ENCODE measurements at places on chromosomes 11 and 22. TPM values are rescaled to one million over a fixed set of nuclear protein-coding genes. Genes with fewer than 3 reads are reported as not detected.

DNA sequence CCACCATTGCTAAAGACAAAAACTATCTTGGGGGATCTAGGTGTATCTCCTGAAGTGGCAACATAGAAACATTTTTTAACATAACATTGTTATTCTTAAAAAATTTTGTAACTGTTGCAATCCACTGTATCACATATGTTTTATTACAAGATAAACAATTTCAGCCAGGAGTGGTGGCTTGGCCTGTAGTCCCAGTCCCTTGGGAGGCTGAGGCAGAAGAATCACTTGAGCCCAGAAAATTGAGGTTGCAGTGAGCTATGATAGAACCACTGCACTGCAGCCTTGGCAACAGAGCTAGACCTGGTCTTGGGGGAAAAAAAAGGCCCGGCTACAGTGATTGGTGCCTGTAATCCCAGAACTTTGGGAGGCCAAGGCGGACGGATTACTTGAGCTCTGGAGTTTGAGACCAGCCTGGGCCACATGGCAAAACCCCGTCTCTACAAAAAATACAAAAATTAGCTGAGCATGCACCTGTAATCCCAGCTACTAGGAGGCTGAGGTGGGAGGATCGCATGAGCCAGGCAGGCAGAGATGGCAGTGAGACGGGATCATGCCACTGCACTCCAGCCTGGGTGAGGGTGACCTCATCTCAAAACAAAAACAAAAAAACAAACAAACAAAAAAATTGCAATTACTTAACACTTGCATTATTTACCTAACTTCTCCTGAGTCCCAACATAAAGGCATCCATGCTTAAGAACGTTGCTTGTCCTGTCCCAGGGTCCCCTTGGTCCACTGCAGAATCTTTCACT is 1.5 kb upstream of the DEPDC5 start:
- peak; percentile 16 for DNase-seq

SCGB2A2 gene
- not detected for total RNA-seq

DNA sequence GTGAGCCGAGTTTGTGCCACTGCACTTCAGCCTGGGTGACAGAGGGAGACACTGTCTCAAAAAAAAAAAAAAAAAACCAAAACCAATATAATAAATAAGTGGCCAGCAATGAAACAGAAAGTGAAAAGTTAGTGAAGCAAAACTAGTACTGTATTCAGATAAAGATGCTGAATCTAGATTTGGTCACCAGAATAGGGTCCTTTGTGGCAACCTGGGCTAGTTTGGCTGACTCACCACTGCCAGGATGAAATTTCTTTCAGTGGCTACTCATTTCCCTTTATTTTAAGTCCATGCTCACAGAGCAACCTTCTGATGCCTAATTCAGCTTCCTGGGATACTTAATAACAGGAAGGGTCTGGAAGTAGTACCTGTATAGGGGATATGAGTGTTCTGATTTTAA is 26.0 kb downstream of the LIMK2 start:
- DNase-seq: no peak

DNA sequence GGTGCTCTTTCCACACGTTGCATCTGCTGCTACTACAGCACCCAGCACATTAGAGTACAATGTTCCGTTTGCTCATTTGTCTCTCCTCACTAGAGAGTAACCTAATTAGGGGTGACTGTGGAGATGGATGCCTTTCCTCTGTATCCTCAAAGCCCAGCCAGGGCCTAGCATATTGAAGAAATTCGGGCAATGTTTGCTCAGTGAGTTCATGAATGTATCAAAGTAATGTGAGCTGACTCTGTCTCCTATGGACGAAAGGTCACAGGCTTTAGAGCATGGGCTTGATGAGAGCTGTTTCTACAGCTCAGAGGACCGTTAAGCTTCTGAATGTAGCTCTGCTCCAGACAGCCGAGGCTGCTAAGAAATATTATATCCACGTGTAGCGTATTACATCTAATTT is 67.5 kb downstream of the C11orf58 start:
- DNase-seq: no peak

PDE3B gene
- total RNA-seq: 70.7 TPM

DNA sequence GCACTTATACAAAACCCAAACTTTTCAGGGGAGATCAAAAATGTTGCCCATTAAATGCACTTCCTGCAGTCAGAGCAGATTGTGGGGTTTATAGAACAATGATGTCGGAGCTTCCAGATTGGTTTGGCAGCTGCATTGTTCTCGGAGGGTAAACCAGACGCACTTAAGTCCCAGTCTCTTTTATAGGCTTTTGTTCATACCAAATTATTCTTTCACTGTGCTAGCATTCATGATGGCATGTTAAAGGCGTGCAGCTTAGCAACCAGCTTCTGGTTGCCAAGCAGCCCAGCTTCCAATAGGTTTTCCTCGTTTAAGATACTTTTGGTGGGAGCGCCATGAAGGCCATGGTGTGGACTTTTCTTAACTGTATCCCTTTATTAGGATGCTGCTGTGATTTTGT is 40.9 kb downstream of the ZC3H12C start:
- DNase-seq: no peak

CCDC188 gene
- not detected for total RNA-seq

MS4A3 gene
- not detected for total RNA-seq

- DNase-seq: no peak
Observed at GRCh38 chr11:16883174-16883573, 131.0 kb downstream of the PLEKHA7 start.

DNA sequence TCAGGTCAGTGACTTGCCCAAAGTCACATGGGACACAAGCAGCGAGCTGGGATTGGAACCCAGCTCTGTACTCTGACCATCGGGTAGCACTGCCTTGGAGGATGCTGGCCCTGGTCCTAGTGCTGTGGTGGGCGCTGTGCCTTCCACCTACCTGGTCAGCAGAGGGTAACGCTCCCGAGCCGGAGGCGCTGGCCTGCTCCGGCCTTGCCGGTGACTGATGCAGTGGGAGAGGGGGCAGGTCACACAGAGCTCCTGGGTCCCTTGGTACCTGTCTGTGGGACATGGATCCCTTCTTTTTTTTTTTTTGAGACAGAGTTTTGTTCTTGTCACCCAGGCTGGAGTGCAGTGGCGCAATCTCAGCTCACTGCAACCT is 43.0 kb downstream of the CACNA1I start:
- no peak for DNase-seq

BACE1 gene
- not detected for total RNA-seq

GRCh38 chr22:42947211-42947990 is 67.5 kb downstream of the PACSIN2 start:
- no peak for DNase-seq

MMP7 gene
- total RNA-seq: not detected

KCNJ5 gene
- not detected for total RNA-seq

DNA sequence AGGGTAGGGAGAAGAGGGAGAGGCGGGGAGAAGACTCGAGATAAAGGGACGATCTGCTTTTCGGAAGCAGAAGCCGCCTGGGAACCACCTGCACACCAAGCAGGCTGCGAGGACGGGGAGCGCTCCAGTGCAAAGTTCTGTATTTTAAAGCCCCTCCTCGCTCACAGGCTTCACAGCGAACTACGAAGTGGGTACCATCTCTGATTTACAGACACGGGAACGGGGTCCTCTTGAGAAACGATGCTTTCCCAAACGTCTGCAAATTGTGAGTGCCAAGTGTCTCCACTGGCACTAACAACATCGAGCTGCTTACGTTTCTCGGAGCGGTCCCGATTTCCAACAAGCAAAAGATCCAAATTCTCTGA is 700 bp upstream of the STX3 start:
- DNase-seq: no peak

GRCh38 chr11:44964526-44965209 is 14.0 kb upstream of the TP53I11 start:
- no peak for DNase-seq

ESAM gene
- 1.8 TPM for total RNA-seq

- DNase-seq: peak; percentile 66
Observed at GRCh38 chr11:123511037-123511870, 81.2 kb downstream of the GRAMD1B start.

BAIAP2L2 gene
- total RNA-seq: 0.96 TPM

DNA sequence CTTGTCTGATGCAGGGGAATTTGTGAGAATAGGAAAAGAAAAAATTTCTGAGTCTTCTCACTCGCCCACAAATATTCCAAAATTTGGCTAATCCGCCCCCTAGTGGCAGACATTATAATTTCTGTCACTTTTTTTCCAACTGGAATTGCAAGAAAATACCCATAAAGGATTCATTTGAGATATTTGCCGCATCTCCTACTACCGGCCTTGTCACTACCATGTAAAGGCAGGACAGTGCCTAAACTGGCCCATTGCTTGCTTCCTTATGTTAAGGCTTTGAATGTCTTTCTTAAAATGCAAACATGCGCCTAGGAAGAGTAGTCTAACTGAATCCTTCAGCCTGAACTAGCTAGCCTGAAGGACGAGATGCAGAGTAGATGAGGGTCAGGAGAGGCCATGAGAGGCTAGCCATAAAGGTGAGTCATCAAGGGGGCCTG is 9.3 kb upstream of the CEP295 start:
- DNase-seq: peak; percentile 57

GRCh38 chr11:78072455-78072854 is 7.2 kb downstream of the NDUFC2 start:
- DNase-seq: no peak

DNA sequence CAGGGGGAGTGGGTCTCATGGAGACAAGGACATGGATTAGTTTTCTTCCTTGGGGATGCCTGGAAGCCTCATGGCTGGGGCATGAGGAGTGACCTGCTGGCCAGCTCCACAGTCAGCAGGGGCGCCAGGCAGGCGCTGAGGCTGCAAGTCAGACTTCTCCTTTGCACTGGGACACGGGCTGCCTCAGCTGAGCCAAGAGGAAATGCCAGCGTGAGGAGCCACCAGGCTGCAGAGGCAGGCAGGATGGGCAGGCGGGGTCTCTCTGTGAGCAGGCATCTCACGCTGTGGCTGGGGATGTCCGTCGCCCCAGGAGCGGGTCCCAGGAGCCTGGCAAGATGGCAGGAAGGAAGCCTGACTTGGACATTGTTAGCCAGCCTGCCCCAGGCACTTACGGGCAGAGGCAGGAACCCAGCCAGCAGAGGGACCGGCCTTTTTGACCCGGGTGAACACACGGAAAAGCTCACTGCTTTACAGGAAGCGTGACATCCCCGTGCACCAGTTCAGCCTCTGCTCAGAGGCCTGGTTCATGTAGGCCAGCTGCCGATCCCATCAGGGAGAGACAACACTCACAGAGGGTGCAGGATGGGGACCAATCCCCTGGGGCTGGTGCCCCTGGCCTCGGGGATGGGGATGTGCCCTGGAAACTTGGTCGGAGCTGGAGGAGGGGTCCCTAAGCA is 10.2 kb downstream of the GNB1L start:
- DNase-seq: peak; percentile 25

GRCh38 chr11:63866211-63866610 is 27.3 kb downstream of the MARK2 start:
- DNase-seq: no peak

DNA sequence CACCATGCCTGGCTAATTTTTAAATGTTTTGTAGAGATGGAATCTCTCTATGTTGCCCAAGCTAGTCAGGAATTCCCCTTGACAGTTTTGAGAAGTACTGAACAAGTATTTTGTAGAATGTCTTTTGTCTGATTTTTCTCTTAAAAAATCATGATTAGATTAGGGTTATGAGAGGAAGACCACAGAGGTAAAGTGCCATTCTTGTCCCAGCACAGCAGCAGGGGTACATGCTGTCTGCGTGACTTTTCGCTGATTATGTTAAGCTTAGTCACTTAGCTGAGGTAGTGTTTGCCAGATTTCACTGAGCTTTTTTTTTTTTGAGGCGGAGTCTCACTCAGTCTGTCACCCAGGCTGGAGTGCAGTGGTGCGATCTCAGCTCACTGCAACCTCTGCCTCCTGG is 13.6 kb upstream of the NUP160 start:
- DNase-seq: peak; percentile 65

CD248 gene
- 0.96 TPM for total RNA-seq

- DNase-seq: no peak
Observed at GRCh38 chr22:20641198-20641892, 132.6 kb upstream of the SERPIND1 start.

CHRDL2 gene
- not detected for total RNA-seq

DNA sequence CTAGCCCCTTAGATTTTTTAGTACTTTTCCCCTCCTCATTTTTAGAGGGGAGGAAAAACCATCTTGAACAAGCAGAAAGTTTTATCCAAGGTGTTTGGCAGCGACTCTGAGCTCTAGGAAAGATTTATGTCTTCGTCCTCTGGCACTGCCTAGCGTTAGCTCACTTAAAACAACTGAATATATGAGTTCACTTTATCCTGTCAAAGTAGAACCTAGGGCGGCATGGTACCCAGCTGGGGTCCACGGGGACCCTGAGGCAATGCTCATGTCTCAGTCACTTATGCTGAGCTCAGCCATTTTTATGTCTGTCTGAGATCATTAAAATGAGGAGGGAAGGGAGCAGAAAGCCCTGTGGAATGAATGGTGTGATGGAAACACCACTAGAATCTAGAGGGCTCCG is 14.2 kb upstream of the VSIG10L2 start:
- no peak for DNase-seq

CCDC85B gene
- 16.8 TPM for total RNA-seq

- peak; percentile 22 for DNase-seq
Observed at GRCh38 chr22:19853879-19854777, 546 bp downstream of the GNB1L start.

ALX4 gene
- not detected for total RNA-seq

- no peak for DNase-seq
Observed at GRCh38 chr11:94876645-94877442, 96.5 kb downstream of the CWC15 start.

DNA sequence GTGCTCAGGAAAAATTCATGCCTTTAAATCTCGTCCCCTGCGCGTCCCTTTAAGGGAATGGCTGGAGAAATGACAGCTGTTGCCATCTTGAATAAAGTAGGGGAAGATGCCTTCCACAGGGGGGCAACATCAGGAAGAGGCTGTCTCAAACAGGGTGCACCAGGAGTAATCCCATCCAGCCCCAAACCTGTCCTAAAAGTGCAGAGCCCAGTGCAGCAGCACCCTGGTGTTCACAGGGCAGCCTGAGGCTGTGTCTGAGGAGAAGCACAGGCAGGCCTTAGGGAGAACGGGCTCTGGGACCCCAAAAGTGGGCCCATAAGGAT is 10.8 kb upstream of the C11orf96 start:
- no peak for DNase-seq

GRCh38 chr11:35257281-35257680 is 118.3 kb downstream of the CD44 start:
- DNase-seq: peak; percentile 61

DNA sequence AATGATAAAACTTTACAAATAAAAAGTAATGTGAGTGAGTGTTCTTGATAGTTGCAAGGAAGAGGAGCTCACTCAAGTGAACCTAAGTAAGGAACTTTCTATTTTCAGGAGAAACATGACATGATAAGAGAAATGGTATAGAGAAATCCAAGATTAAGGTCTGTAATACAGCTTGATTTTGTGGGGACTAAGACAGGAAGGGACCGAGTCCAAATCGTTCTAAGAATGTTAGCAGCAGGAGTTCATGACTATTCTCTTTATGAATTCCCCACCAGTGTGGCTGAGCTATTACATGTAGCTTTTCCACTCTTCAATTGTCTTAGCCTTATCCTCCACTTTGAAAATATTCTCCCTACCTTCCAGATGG is 698.6 kb upstream of the ARHGAP42 start:
- no peak for DNase-seq

PRR33 gene
- not detected for total RNA-seq

All from B cell (primary cell).